Stimulated activated CD8-positive, alpha-beta memory T cell treated with anti-CD3 and anti-CD28 coated beads, Interleukin-4, amount 100 ng/mL, for 24 hours (primary cell): ENCODE measurements at places on chromosomes 3 and 15.

- no peak for DNase-seq
Observed at GRCh38 chr15:60651101-60651500, 172.2 kb upstream of the ICE2 start.

GRCh38 chr3:110881069-110881468, 190.5 kb upstream of the NECTIN3 start:
- DNase-seq = no peak

- no peak for DNase-seq
Observed at GRCh38 chr3:62832553-62832952, 42.7 kb downstream of the CADPS start.

DNA sequence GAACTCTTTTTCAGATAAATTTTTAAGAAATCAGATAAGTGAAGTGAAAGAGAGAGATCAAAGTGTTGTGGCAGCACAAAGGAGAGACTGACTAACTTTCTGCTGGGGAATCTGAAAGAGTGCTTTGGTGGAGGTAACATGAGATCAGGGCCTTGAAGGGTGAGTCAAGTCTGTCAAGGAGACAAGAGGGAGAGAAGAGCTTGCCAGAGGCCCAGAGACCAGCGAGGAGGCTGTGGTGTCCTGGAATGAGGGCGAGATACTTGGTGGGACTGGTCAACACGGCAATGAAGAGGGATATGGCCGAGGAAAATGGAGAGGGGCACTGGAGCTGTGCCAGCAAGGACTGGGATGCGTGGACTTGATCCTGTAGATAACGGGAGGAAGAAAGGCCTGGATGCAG, 4.6 kb downstream of the TADA3 start:
- no peak for DNase-seq

DNA sequence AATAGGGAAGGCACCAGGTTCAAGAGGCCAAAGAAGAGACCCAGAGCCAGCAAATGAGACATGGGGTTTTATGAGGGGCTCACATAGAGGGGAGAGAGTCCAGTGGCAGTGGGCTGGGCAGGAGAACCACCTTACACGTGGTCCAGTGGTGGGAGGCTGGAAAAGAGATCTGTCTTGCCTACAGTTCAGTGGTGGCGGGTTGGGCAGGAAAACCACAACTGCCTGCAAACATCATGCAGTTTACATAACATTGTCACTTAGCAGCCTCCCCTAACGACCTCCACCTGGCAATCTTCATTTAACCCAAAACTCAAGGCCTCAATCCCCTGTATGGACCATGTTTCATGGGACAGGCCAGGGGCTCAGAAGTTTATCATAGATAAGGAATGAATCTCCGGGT, 29.1 kb downstream of the CRYGS start:
- no peak for DNase-seq
